ENCODE measurements at places on chromosomes 2 and 18.

GRCh38 chr2:207956771-207957170, 68.6 kb downstream of the PLEKHM3 start:
- no peak for DNase-seq

GRCh38 chr2:61898810-61899209, 6.7 kb upstream of the COMMD1 start:
- no peak for DNase-seq

DNA sequence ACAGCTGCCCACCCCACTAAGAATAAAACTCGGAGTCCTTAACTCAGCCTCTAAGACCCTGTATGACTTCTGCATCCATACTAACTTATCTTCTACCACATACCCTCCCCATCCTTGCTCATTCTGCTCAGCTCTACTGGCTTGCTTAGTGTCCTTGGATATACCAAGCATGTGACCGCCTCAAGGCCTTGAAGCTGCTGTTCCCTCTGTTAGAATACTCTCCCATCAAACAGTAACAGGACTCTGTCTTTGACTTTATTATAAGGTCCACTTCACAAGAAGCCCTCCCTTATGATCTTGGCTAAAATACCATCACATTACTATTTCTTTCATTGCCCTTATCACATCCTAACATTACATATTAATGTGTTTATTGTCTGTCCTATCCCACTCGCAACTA, 117.3 kb downstream of the DYM start:
- DNase-seq: no peak

DNA sequence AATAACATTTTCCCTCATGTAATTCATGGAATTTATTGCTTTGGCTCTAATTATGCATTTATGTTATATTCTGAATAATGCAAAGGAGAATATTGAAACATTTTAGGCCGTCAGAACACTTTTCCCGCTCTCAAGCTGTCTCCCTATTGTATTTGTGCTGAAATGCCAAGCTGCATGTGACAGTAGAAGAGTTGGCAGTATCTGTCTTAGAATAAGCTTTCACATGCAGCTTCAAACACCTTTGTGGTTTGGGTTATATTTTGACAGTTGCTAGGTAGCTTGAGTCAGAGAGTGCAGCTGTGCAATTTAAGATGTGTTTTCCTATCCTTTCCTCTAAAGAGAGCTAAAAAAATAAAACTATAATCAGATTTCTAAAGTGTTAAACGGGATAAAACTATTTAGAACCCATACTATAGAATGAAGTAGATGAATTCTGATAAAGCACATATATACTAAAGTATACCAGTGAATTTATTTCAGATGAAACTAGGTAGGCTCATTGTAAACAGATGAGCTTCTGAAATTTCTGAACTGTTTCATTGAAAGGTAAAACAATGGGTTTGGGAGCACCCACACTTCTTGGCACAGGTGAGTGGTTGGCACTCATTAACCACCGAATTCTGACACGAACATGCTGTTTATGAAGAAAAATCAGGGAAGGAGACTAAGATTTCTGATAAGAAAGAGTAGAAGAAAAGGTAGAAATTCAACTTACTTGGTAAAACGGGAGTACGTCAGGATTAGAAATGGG, 43.4 kb downstream of the PLCL1 start:
- DNase-seq: no peak

- DNase-seq: no peak
Measured at GRCh38 chr2:30481323-30481800, 34.3 kb downstream of the LCLAT1 start.

DNA sequence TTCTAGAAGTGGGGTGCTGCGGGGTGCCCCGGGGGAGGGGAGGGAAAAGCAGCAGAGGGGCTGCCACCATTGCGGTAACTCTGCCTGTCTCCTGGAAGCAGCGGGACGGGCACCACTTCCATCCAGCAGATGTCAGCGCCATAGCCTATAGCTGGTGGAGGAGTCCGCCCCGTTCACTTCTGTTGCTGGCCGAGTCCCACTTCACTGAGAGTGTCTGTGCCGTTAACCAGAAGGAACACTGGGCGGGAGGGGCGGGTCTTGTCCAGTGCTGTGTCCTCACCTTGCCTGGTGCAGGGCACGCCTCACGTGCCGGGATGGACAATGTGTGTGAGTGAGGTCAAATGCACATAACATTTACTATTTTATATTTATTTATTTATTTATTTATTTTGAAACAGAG, 19.3 kb upstream of the ODC1 start:
- DNase-seq: no peak
